M059J (cell line): ENCODE measurements at places on chromosomes 7 and 10. TPM values are rescaled to one million over a fixed set of nuclear protein-coding genes. Genes with fewer than 3 reads are reported as not detected.

TMEM196 gene
- total RNA-seq, result not detected in 2 replicates

ANKRD61 gene
- total RNA-seq, result 1.2 TPM in 1 of 2 replicates, not detected in the other

DNA sequence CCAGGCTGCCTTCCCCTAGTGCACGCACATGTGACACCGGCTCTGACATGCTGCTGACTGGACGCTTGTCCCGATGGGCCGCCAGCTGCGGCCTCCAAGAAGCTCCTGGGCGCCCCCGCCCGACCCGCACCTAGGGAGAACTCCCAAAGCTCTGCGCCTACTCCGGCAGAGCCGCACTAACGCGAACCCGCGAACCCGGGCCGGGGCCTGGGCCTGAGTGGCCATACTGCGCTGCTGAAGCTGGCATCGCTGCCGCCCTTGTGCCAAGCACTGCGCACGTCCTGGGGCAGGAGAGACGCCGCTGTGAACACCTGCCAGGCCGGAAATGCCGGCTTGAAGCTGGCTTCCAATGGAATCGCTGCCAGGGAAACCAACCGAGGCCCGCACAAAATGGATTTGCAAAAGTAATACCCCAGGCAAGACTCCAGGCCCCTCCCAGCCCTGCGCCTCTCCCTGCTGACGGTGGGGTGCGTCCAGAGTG, 85.1 kb downstream of the WASHC2A start:
- no peak for DNase-seq

KNDC1 gene
- total RNA-seq, result not detected in 2 replicates

- DNase-seq, result no peak
These were observed 16.7 kb upstream of the AKR1B10 start for GRCh38 chr7:134510646-134511045.

ARPC1A gene
- 252 and 349 TPM in 2 replicates for total RNA-seq

DNA sequence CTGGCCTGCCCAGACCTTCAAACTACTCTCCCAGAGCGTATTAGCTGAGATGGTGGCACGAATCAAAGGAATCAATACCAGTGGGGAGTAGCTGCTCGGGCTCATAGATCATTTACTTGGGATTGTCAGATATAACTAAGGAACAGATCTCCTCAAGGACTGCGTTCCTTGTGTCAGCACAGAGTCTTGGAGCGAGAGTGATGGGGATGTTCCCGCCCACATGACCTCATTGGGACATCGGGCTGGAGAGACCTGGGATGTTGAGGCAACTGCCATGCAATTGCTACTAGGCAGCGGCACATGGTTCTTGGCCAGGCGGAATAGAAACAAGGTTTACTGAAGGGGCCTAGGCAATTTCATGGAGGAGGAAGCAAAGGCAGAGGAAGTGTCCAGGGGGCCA, 132.6 kb downstream of the FRMD4A start:
- DNase-seq, result no peak

DNA sequence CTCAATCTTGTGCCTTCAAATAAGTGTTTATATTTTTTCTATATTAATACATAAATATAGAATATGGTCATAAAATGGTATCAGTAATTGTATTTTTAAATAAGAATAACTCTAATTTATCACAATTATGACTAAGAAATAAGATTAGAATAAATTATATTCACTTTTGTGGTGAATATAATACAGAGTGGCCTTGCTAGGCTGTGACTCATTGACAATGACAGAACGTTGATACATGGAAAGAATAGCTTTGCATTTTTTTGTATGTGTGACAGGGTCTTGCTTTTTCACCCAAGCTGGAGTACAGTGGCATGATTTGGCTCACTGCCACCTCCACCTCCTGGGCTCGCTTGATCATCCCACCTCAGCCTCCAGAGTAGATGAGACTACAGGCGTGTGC, 47.8 kb upstream of the PCLO start:
- DNase-seq, result peak; percentile 1

DNA sequence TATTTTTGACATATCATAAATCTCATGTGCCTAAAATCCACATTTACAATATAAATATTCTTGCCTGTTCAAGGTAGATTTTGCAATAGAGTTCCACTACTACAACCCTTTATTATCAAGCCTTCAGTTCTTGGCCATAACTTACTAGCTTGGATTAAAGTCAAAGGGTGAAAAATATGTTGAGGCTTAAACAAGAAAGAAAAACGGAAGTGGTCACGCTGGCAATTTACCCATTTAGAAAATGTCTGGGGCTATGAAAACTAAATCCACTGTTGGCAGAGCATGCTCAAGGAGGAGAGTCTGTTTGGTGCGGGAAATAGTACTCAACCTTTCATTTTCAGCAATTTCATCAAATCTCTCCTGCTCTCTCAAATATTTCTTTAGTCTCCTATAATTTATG, 209.8 kb upstream of the RHOBTB1 start:
- DNase-seq, result peak; percentile 31

DNA sequence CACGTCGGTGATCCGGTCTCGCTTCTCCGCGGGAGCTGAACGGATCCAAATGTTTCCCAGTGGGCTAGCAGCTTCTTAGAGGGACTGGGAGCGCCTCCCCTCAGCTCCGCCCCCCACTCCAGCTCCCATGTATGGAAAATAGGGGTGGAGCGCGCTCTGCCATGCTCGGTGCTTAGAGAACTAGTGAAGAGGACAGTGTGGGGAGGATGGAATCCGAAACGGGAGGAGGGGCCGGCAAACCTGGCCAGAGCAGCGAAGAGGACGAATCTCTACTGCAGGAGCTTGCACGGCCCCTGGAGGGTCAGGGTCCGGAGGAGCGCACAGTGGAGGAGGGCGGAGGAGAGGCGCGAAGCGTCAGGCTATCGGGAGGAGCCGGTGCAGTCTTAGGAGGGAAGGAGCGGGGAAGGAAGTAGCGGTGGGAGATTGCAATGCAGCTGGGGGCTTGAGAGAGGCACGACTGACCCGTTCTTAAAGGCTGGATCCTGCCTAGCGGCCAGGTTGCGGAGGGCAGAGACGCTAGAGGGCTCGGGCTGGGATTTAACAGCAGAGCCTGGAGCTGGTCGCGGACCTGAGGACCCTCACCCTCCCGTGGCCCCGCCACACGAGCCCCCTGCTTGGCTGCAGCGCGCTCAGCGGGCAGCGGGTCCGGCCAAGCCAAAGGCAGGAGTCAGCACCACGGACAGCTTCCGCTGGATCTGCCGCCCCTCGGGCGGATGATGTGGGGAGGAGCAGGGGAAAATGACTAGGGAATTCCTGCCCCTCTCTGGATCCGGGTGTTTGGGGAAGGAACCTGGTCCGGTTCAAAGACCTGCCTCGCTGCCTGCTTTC, at the start of gene PRLHR:
TSS of gene PRLHR (minus strand) at position 51 of the 828 bp plus-strand sequence. CDS start 404 bp downstream, outside the sequence.
- peak; percentile 9 for DNase-seq

ZNF467 gene
- total RNA-seq, result 0.96 TPM in 1 of 2 replicates, not detected in the other

- no peak for DNase-seq
These were observed 191.2 kb downstream of the DYNC1I1 start for GRCh38 chr7:95963446-95963990.

SMO gene
- total RNA-seq, result 0.64 and 3.1 TPM in 2 replicates

SPDYE1 gene
- total RNA-seq, result not detected in 2 replicates

GRCh38 chr10:361203-362081, 226.2 kb downstream of the ZMYND11 start:
- DNase-seq, result no peak

CPA2 gene
- total RNA-seq, result 0.17 and 3.0 TPM in 2 replicates

DNA sequence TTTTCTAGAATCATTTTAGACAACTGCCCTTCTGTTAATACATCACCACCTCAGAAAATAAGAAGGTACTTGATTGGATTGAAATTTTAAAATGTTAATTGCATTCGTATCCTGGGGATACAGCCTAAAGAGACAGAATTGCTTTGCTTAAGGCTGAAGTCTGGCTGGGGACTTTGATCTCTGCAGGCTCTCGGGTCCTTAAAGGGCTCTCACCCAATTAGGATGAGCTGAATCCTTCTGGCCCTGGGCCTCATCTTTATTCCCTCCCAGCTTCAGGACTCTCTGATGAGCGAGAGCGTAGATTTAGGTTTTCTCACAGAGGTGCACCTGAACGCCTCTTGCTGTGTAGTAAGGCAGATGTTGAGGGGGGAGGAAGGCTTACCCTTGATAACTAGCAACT, 475.3 kb upstream of the C7orf33 start:
- no peak for DNase-seq

GRCh38 chr7:6392712-6393666, 54.8 kb downstream of the DAGLB start:
- peak; percentile 86 for DNase-seq
